GM23338 (cell line): ENCODE measurements at places on chromosomes 6 and 20. TPM values are rescaled to one million over a fixed set of nuclear protein-coding genes. Genes with fewer than 3 reads are reported as not detected.
A peak's percentile ranks its signal among the peaks of the same experiment; 100 is the strongest.

GRCh38 chr6:69343851-69344250 lies 453.0 kb downstream of the LMBRD1 start:
- H3K36me3 ChIP-seq = no peaks in the 10 kb centered on the region
- no peak overlapping the region for H3K27ac ChIP-seq
- H3K4me1 ChIP-seq = no peaks in the 10 kb centered on the region
- peak; percentile 8 for DNase-seq

- no peak for DNase-seq
- no peak overlapping the region for H3K4me3 ChIP-seq
- peaks cover 6% of the 10 kb centered on the region; the same call in 1 of the 2 replicates for H3K36me3 ChIP-seq
- no peaks in the 10 kb centered on the region; the same call in 1 of the 2 replicates for H3K4me1 ChIP-seq
- H3K27me3 ChIP-seq = no peaks in the 10 kb centered on the region
These were observed 21.1 kb upstream of the THEMIS start for GRCh38 chr6:127921982-127922381.

GRCh38 chr6:42563697-42564505 lies at the start of gene UBR2:
Gene UBR2 (plus strand): TSS chr6:42564029. CDS start chr6:42564320, 291 bp downstream.
- H3K4me1 ChIP-seq = no peaks in the 10 kb centered on the region
- peak within 1 kb of the TSS; percentile 90 for H3K27ac ChIP-seq
- H3K4me3 ChIP-seq = peak within 1 kb of the TSS; percentile 99
- peak; percentile 100 for DNase-seq
- no peaks in the 10 kb centered on the region for H3K36me3 ChIP-seq

GRCh38 chr6:54415517-54415916 lies 107.3 kb downstream of the TINAG start:
- H3K27me3 ChIP-seq = no peaks in the 10 kb centered on the region
- no peaks in the 10 kb centered on the region for H3K36me3 ChIP-seq
- H3K27ac ChIP-seq = no peak overlapping the region
- DNase-seq = no peak
- H3K4me1 ChIP-seq = no peaks in the 10 kb centered on the region

- no peak overlapping the region for H3K4me3 ChIP-seq
- H3K27ac ChIP-seq = no peak overlapping the region
- DNase-seq = no peak
- no peaks in the 10 kb centered on the region for H3K4me1 ChIP-seq
- H3K36me3 ChIP-seq = no peaks in the 10 kb centered on the region
These were observed 439.8 kb downstream of the BMP2 start for GRCh38 chr20:7207186-7207798.

- no peak for DNase-seq
- H3K36me3 ChIP-seq = no peaks in the 10 kb centered on the region
- no peaks in the 10 kb centered on the region; the same call in 1 of the 2 replicates for H3K27me3 ChIP-seq
These were observed 28.1 kb upstream of the OLIG3 start for GRCh38 chr6:137522198-137522798.

- no peaks in the 10 kb centered on the region for H3K4me1 ChIP-seq
- no peaks in the 10 kb centered on the region for H3K36me3 ChIP-seq
- no peak overlapping the region for H3K27ac ChIP-seq
- H3K4me3 ChIP-seq = no peak overlapping the region
- H3K27me3 ChIP-seq = no peaks in the 10 kb centered on the region
These were observed 29.2 kb upstream of the CGA start for GRCh38 chr6:87124074-87124473.

- no peak overlapping the region for H3K27ac ChIP-seq
- H3K4me1 ChIP-seq = peaks cover 17% of the 10 kb centered on the region
- peak overlapping the region; percentile 42 for H3K4me3 ChIP-seq
- no peaks in the 10 kb centered on the region for H3K36me3 ChIP-seq
- peaks cover 52% of the 10 kb centered on the region for H3K27me3 ChIP-seq
- DNase-seq = no peak
These were observed 92.9 kb upstream of the BHLHE23 start for GRCh38 chr20:63099456-63100173.

GRCh38 chr20:47348539-47349142 lies 7.9 kb downstream of the ZMYND8 start:
- peaks cover 78% of the 10 kb centered on the region for H3K4me1 ChIP-seq
- DNase-seq = no peak
- no peaks in the 10 kb centered on the region for H3K27me3 ChIP-seq
- no peaks in the 10 kb centered on the region for H3K36me3 ChIP-seq
- no peak overlapping the region for H3K4me3 ChIP-seq

DNA sequence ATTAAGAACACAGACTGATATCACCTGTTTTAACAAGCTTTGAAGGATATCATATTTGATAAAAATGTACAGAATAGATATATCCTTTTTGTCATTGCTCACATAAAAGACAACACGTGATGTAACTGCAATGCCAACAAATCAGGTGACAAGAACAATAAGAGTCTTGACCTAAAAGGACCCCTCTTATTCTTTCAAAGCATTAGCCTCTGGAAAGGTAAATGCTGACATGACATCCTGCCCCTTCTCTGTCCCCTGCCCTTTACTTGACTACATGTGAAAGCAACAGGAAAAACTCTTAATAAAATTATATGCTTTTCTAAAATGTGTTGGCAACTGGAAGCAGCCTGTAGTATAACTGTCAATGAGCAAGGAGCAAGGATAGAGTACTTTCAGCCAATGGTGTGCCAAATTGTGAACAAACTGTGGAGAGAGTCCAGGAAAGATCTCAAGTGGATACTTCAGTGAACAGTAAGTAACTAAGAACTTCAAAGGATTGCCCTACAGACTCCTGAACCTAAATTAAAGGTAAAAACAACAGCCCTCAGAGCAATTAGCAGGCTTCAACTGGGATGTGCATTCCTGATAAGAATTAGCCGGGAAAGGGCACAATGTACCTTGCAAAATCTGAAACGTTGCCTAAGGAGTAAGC lies 16.3 kb downstream of the PTPRK start:
- H3K27me3 ChIP-seq = no peaks in the 10 kb centered on the region
- H3K36me3 ChIP-seq = no peaks in the 10 kb centered on the region
- DNase-seq = no peak
- peaks cover 46% of the 10 kb centered on the region for H3K4me1 ChIP-seq
- no peak overlapping the region for H3K4me3 ChIP-seq

DNA sequence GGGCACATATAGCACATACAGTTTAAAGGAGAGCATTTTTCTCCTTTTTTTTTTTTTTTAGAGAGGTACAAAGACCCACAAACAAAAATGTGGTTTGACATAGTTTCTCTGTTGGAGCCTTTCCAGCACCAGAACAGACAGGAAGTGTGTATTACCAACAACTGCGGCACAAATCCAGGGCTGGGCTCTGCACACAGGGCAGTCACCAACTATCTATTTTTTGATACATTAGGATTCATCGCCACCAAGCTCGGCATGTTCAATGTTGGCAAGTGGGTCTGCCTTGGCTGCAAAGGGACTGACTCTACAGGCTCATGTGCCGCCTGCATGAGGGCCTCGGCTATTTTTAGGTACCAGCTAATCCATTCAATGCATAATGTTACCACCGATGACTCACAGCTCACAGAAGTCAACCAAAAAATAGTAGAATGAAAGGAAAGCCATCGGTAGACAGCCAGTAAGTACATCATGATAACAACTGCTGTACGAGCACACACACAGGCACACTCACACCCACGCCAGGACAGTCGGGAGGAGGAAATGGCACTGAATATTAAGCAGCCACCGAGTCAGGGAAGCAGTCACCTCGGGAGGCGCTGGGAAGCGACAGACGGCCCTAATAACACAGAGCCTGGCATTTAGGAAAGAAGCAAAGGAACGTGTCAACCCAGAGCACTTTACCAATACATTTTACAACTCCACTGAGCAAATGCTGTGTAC lies 81.6 kb downstream of the GMPR start:
- no peak overlapping the region for H3K27ac ChIP-seq
- H3K4me3 ChIP-seq = no peak overlapping the region
- DNase-seq = no peak

GRCh38 chr20:63754008-63754407 lies 14.4 kb downstream of the SLC2A4RG start:
- peaks cover 4% of the 10 kb centered on the region; the same call in 1 of the 2 replicates for H3K4me1 ChIP-seq
- H3K36me3 ChIP-seq = no peaks in the 10 kb centered on the region
- peak; percentile 33 for DNase-seq

DNA sequence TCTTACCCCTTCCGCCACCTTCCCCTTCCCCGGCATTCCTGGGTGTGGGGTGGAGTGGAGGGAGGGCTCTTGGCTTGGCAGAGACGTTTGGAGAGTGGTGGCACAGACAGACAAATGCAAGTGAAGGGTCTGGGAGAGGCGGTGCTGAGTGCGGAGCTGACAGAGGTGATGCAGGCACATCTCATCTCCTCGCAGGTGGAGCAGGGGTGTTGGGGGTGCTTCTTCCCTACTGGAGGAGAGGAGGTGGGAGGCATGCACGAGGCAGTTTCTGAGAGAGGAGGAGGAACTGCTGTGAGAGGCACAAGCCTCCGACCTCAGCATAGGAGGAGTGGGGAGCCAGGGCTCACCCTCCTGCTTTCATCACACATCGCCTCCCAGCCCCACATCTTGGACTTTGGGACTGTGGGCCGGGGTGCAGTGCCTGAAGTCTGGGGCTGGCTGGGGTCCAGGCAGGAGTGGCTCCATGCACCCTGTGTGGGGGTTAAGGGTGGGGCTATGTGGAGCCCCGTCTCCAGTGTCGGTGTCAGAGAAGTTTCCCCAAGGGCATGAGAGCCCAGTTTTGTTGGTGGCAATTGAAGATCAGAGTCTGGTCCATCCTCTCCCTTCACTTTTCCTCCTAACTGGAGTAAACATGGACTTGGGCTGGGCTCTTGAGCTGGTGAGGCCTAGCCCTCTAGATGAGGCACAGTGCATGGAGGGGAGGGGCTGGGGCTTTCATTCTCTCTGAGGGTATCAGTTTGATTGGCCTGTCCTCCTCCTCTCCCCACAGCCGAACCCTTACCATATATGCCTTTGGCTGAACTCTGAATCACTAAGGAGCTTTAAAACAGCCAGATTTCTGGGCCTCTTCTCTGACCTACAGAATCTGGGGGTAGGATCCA lies 20.2 kb upstream of the SLC22A7 start:
- no peak overlapping the region for H3K27ac ChIP-seq
- H3K4me3 ChIP-seq = no peak overlapping the region
- H3K36me3 ChIP-seq = no peaks in the 10 kb centered on the region
- H3K27me3 ChIP-seq = peaks cover 47% of the 10 kb centered on the region

DNA sequence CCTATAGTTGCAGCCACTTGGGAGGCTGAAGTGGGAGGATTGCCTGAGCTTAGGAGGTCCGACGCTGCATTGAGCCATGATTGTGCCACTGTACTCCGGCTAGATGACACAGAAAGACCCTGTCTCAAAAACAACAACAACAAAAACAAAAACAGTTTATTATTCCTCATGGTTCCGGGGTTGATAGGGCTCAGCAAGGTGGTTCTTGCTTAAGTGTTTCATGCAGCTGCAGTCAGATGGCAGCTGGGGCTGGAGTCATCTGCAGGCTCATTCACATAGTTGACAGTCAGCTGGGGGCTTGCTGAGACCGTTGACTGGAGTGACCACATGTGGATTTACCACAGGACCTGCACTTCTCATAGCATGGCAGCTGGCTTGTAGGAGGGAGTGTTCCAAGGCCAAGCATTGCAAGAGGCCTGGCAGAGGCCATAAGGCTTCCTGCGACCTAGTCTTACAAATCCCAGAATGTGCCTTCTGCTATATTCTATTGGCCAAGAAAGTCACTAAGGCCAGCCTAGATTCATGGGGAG lies 28.9 kb upstream of the NNAT start:
- no peak overlapping the region for H3K4me3 ChIP-seq
- H3K27ac ChIP-seq = no peak overlapping the region
- no peak for DNase-seq
- H3K36me3 ChIP-seq = no peaks in the 10 kb centered on the region
- H3K4me1 ChIP-seq = no peaks in the 10 kb centered on the region
- H3K27me3 ChIP-seq = no peaks in the 10 kb centered on the region

DNA sequence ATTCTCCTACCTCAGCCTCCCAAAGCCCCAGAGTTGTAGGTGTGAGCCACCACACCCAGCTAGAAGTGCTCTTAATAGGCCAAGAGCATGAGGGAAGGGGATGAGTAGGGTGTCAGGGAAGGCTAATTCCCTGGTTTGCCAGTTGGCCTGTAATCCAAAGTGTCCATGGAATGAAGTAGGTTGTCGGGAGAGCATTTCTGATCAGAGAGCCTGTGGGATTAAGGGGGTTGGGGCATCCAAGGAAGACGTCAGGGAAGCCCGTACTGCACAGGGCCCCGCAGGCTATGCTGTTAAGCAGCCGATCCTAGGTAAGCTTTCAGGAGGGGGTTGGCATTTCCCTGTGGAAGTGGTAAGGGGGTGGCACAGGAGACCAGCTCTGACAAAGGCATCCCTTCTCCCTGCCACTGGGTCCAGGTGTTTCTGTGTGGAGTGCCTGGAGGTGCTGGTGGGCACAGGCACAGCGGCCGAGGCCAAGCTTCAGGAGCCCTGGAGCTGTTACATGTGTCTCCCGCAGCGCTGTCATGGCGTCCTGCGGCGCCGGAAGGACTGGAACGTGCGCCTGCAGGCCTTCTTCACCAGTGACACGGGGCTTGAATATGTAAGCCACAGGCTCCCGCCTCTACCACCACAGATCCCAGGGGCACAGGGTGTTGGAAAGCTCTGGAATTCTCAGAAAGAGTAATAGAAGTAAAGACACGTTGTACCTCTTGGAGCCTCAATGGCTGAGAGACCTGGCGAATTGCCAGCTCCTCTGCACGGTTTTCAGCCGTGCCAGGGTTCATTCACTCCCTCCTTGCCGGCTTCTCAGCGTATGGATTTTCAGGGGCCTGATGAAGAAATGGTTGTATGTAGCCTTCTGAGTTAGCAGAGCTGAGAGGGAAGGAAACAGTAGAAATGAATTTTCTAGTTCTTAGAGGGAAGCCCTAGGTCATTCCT lies 21.4 kb upstream of the MAPRE1 start:
- H3K27me3 ChIP-seq = no peaks in the 10 kb centered on the region
- H3K36me3 ChIP-seq = peaks cover 100% of the 10 kb centered on the region
- H3K4me1 ChIP-seq = peaks cover 94% of the 10 kb centered on the region
- DNase-seq = no peak
- no peak overlapping the region for H3K4me3 ChIP-seq
- peak overlapping the region; percentile 92 for H3K27ac ChIP-seq

DNA sequence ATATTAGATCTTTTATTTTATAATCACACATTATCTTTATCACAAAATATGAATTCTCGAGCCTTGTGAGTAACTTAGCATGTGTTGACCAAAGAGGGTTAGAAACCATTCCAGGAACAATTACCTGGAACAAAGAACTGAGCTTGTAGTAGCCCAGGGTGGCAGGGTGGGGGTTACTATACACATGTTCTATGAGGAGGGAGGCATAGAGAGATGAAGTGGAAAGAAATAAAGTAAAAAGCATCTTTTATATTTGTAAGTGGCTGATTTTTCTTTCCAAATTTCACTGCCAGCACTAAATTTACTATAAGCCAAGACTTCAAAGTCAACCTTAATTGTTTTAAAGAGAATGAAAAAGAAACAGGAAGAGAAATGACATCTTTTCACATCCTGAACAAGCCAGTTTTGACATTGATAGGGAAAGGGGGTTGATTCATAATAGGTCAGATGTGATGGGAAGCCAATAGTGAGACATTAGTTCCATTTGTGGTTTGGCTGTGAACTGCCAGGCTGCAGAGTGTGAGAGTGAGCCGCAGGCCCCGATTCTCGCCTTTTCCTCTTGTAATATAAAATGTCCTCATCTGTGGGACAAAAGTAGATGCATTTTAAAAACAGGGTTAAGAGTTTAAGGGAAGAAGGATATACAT lies 52.7 kb upstream of the MYB start:
- H3K27ac ChIP-seq = no peak overlapping the region
- H3K36me3 ChIP-seq = no peaks in the 10 kb centered on the region
- H3K4me3 ChIP-seq = no peak overlapping the region
- H3K27me3 ChIP-seq = no peaks in the 10 kb centered on the region
- DNase-seq = no peak

MOG gene
- 0.74 and 2.5 TPM in 2 replicates for total RNA-seq

PTCRA gene
- total RNA-seq = not detected in 2 replicates

SIRPD gene
- not detected in 2 replicates for total RNA-seq

GOPC gene
- 24.9 and 26.4 TPM in 2 replicates for total RNA-seq

TXLNB gene
- 0.23 and 0.28 TPM in 2 replicates for total RNA-seq

SRMS gene
- 0.50 and 0.59 TPM in 2 replicates for total RNA-seq
